ENCODE measurements at places on chromosomes 5 and 9. TPM values are rescaled to one million over a fixed set of nuclear protein-coding genes. Genes with fewer than 3 reads are reported as not detected.
A peak's percentile ranks its signal among the peaks of the same experiment; 100 is the strongest.

Gene SLC6A18
- total RNA-seq, result not detected

- H3K4me3 ChIP-seq, result no peak overlapping the region
- H3K4me1 ChIP-seq, result peaks cover 90% of the 10 kb centered on the region
- H3K36me3 ChIP-seq, result no peaks in the 10 kb centered on the region
These were observed 44.7 kb upstream of the IL17B start for GRCh38 chr5:149423794-149424268.

Gene LHX3
- total RNA-seq, result not detected

Gene C5orf52
- total RNA-seq, result not detected

Gene ENTREP1
- 5.8 TPM for total RNA-seq

Gene SOX30
- 0.72 TPM for total RNA-seq

Gene CAMK2A
- total RNA-seq, result 0.96 TPM

Gene THBS4
- 2.3 TPM for total RNA-seq

DNA sequence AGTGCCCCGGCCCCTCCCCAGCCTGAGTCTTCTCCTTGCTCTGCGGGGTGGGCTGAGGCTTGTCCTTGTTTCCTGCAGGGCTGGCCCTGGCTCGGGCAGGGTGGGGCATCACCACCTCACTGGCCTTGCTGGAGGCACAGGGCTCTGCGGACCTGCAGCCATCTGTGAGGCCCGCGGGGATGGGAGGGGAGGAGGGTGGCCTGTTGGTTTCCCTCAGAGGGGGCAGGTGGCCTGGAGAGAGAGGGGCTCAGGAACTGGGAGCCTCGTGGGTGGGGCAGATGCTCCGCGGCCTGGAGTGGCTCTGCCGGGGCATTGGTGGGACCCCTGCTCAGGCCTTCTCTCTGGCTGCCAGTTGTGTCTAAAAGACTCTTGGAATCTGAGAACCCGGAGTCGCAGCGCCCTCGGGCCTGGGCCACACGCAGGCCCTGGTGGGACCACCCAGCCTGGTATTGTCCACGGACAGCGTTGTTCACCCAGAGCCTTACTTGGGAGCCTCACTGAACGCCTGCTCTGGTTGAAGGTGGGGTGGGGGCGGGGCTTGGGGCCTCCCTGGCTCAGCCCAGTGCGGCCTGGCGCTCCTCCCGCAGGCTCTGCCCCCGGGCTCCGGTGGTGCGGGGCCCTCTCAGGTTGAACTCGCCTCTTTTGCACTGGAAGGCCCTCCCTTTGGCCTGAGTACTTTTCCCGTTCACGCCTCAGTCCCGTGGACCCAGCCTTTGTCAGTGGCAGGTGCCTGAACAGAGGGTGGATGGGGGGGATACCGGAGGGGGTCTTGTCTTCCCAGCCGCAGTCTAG is 111.3 kb downstream of the RXRA start:
- H3K4me3 ChIP-seq, result no peak overlapping the region
- H3K27ac ChIP-seq, result peak overlapping the region; percentile 91
- peaks cover 76% of the 10 kb centered on the region for H3K4me1 ChIP-seq

DNA sequence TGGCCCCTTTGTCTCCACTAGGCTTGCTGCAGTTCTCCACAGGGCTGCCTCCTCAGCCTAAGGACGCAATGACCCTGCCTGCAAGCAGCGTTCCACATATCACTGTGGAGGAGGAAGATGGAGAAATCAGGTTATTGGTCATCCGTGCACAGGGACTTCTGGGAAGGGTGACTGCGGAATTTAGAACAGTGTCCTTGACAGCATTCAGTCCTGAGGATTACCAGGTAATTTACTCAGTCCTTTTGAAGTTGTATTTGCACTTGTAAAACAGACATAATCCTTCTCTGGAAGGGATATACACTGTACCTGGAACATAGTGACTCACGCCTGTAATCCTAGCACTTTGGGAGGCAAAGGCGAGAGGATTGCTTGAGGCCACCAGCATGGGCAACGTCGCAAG is 116.6 kb downstream of the ADGRV1 start:
- no peaks in the 10 kb centered on the region for H3K27me3 ChIP-seq
- H3K4me1 ChIP-seq, result no peaks in the 10 kb centered on the region
- H3K27ac ChIP-seq, result no peak overlapping the region
- DNase-seq, result no peak
- H3K36me3 ChIP-seq, result no peaks in the 10 kb centered on the region

Gene ROR2
- 12.7 TPM for total RNA-seq

DNA sequence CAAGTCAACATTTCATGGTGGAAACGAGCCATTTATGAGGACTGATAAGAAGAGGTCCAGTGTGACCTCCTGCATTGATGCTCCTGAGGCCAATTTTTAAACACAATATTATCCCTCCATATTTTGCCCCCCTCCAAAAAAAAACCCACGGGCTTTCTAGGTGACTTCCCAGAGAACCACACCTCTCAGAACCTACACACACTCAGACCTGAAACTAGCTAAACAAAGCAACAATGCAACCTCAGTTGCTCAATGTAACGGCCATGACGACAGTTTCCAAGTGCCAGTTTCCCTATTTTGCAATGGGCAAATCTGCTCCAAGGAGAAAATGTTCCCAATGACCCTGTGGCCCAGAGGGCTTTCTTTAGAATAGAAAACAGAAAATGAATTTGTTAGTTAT is 3.5 kb downstream of the NRG2 start:
- DNase-seq, result peak; percentile 71
- H3K4me1 ChIP-seq, result peaks cover 28% of the 10 kb centered on the region
- H3K36me3 ChIP-seq, result no peaks in the 10 kb centered on the region
- peak overlapping the region; percentile 91 for H3K4me3 ChIP-seq
- H3K27ac ChIP-seq, result peak overlapping the region; percentile 79

GRCh38 chr5:1776831-1777230 is 22.8 kb downstream of the MRPL36 start:
- no peaks in the 10 kb centered on the region for H3K4me1 ChIP-seq
- H3K4me3 ChIP-seq, result no peak overlapping the region
- no peak overlapping the region for H3K27ac ChIP-seq
- no peaks in the 10 kb centered on the region for H3K27me3 ChIP-seq
- H3K36me3 ChIP-seq, result no peaks in the 10 kb centered on the region
- DNase-seq, result no peak

DNA sequence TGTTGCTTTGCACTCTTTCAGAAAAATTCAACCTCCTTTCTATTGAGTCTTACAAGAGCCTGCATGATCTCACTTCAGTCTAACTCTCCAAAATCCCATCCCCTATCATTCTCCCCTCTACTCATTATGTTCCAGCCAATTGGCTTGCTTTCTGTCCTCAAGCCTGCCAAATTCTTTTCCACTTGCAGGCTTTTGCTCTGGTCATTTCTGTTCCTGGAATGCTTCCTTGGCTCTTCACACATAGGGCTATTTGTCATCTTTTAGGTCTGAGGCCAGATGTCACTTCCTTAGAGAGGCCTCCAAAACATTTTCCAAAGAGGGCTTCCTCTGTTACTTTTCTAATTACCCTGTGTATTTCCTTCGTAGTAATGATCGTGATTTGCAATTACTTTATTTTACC is 11.8 kb upstream of the CHD1 start:
- H3K36me3 ChIP-seq, result no peaks in the 10 kb centered on the region
- no peaks in the 10 kb centered on the region for H3K27me3 ChIP-seq
- peaks cover 36% of the 10 kb centered on the region for H3K4me1 ChIP-seq
- no peak overlapping the region for H3K27ac ChIP-seq

DNA sequence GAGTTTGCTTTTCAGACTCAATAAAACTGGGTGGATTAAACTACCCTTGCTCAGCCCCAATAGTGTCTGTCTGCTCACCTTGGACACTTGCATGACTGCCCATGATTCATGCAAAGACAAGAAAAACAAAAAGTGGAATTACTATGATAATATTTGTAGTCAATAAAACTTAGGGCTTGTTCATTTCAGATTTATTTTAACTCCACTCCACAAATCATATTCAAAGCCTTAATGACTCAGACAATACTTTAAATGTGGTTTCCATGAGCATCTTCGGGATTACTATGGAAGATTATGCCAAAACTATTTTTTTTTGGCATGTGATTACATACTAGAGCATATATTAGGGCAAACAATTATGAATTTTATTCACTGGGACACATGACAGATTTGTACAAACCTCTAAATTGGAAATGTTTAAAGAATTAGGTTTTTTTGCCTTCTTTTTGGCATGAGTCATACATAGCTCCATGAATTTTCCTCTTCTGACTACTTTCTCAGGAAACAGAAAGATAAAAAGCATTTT is 468.9 kb downstream of the ACTL7B start:
- H3K4me1 ChIP-seq, result no peaks in the 10 kb centered on the region
- no peaks in the 10 kb centered on the region for H3K36me3 ChIP-seq
- no peak overlapping the region for H3K27ac ChIP-seq
- no peaks in the 10 kb centered on the region for H3K27me3 ChIP-seq
- no peak for DNase-seq

Gene NUTM2F
- total RNA-seq, result not detected

DNA sequence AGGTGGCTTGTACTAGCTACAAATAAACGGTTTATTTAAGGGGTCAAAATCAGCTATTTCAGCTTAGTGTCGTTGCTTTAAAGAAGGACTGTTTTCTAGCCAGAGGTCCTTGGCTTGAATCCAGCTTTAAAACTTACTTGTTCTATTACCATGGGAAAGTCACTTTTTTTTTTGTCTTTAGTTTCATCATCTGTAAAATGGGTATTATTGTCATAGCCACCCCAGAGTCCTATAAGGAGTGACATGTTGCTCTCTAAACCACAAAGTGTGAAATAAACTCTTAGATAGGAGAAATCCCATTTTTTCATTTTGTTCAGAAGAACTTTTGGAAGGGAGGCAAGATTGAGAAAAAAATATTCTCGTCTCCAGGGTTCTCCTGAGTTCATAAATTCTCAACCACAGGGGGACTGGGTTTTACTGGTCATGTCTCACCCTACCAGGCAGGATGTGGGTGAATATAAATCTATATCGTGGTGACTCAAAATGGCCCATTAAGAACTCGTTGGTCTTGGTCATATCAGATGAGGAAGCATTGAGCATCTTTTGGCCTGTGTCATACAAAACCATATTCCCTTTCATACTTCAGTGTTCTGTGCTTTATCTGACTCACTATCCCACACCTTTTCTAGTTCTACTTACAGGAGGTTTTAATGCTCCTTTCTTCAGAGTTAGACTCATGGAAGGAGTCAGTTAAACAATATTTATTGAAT is 202.7 kb upstream of the NR3C1 start:
- no peaks in the 10 kb centered on the region for H3K36me3 ChIP-seq
- H3K4me1 ChIP-seq, result no peaks in the 10 kb centered on the region
- H3K27ac ChIP-seq, result no peak overlapping the region
- no peak overlapping the region for H3K4me3 ChIP-seq
- DNase-seq, result no peak

Gene CD72
- 5.2 TPM for total RNA-seq

GRCh38 chr9:104536756-104537155 is at the start of gene OR13C3:
Gene OR13C3, minus strand, starts transcription at chr9:104536856. Its CDS starts 133 bp downstream, at chr9:104536723.
- no peaks in the 10 kb centered on the region for H3K4me1 ChIP-seq
- no peaks in the 10 kb centered on the region for H3K36me3 ChIP-seq
- DNase-seq, result no peak
- H3K27ac ChIP-seq, result no peak within 1 kb of the TSS

Gene NEK6
- total RNA-seq, result 6.6 TPM

Gene ZDHHC11B
- 0.69 TPM for total RNA-seq

DNA sequence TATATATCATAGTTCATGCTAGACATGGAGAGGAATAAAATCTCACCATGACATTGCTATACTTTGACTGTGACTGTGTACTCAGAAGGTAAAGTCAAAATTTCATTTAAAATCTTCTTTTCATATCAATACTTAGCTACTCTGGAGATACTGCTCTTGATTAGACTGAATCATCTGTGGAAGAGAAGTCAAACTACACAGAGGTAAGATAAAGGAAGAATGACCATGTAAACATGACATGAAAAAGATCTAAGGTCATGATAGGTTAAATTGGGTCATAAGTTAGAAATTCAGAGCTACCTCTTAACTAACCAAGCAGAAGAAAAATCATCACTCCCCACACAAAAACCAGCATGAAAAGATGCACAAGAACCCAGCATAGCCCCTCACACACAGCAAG is 44.8 kb upstream of the RLN1 start:
- H3K27ac ChIP-seq, result no peak overlapping the region
- H3K4me3 ChIP-seq, result no peak overlapping the region
- no peaks in the 10 kb centered on the region for H3K27me3 ChIP-seq
- H3K4me1 ChIP-seq, result no peaks in the 10 kb centered on the region

Gene BNC2
- 4.3 TPM for total RNA-seq

Measured in adrenal gland (tissue), 19 donors.